ENCODE measurements at places on chromosomes 6 and 20. TPM values are rescaled to one million over a fixed set of nuclear protein-coding genes. Genes with fewer than 3 reads are reported as not detected.

The GDAP1L1 gene
- not detected for total RNA-seq

The CRISP3 gene
- total RNA-seq: not detected

The HSPA12B gene
- total RNA-seq: 0.35 TPM

The GATA5 gene
- 0.75 TPM for total RNA-seq

The LY86 gene
- total RNA-seq: not detected

The RIPPLY2 gene
- 0.46 TPM for total RNA-seq

The CLDN20 gene
- total RNA-seq: not detected

The HCRTR2 gene
- total RNA-seq: not detected

Data from A549 treated with CORT108297 at 1 μM for 4 hours (cell line).